Right lung (tissue), 10 donors: ENCODE measurements at places on chromosomes 3 and 15.
A peak's percentile ranks its signal among the peaks of the same experiment; 100 is the strongest.

DNA sequence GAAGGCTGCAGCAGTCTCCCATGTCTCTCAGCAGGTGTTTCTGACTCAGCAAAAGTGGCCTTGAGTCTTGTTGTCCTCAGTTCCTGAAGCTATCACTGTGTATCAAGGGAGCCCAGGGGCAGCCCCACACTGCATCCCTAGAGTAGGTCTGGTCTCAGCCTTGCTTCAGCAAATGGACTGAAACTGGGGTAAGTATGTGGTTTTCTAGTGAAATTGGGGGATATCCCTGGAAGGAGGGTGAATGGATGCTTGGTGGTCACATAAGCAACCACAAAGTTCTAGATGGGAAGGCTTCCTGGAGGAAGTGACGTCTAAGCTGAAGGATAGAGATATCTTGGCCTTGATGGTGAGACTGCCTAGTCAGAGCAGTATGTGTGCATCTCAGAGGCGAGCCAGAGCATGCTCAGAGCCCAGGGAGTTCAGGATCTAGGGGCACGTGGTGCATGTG lies 38.4 kb downstream of the TMEM158 start:
- DNase-seq, result no peak

GRCh38 chr3:158471639-158472294 lies 99.2 kb upstream of the MLF1 start:
- peak; percentile 60 for DNase-seq

- no peak for DNase-seq
Observed at GRCh38 chr3:43857361-43858293, 166.9 kb downstream of the ABHD5 start.

DNA sequence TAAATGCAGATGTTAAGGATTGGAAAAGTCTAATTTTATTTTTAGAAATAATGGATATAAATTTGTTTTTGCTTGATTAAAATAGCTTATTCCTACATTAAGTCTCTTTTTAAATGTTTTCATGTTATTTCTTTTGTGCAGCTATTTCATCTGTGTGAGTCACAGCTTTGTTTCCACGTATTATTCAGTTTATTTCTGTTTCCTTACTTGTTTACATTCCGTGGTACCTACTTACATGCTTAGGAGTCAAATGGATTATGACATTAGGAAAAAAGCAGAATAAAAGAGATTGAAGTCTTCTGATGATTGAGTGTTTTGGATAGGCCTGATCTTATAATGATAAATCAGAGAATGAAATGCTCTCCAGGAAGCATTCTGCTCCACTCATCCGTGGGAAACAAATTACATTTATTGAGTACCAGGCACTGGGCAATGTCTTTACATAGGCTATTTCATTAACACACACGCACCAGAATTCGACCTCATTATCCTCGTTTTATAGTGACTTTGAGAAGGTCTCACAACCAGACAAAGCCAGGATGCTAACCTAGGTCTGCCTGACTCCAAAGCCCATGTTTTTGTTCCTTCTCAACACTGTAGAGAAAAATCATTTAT lies 38.1 kb upstream of the RASA2 start:
- DNase-seq, result no peak

GRCh38 chr3:111237946-111238345 lies 166.3 kb downstream of the NECTIN3 start:
- no peak for DNase-seq

GRCh38 chr3:37661615-37662306 lies 199.9 kb upstream of the CTDSPL start:
- peak; percentile 53 for DNase-seq

DNA sequence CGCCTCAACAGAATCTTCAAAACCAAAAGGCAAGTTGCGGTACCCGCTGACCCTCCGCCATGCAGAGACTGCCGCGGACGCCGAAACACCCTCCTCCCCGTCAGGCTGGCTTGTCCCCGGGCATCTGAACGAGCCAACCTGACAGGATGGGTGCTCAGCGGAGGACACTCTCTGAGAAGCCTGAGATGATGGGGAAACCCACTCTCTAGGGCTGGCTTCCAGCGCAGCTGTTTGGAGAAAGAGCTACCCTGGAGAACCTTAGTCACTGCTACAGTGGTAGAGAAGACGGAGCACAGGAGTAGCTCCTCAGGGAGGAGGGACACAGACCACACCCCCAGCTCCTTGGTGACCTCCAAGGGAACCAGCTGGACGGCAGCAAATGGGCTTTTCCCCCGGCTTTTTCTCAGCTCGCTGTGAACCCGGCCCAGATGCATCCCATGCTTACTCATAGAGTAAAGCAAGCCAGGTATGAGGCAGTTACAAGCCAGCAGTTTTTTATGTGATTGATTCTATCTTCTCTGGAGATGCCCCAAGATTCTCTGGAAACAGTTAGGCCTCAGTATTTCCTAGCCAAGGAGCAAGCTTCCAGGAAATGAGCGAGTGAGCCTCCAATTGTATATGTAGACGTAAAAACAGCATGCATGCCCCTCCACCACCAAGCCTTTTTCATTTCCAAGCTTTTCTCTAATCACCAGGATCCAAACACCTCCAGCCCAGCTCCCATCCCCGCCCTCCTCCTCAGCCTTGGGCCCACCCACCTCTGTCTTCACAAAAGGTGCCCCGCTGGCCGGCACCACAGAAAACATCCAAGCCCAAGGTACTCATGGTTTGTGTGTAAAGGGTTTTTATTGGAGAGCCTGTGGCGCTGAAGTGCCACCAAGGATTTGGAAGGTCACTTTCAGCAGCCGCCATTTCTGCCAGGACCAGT lies 38.7 kb downstream of the FAM174B start:
- DNase-seq, result no peak

DNA sequence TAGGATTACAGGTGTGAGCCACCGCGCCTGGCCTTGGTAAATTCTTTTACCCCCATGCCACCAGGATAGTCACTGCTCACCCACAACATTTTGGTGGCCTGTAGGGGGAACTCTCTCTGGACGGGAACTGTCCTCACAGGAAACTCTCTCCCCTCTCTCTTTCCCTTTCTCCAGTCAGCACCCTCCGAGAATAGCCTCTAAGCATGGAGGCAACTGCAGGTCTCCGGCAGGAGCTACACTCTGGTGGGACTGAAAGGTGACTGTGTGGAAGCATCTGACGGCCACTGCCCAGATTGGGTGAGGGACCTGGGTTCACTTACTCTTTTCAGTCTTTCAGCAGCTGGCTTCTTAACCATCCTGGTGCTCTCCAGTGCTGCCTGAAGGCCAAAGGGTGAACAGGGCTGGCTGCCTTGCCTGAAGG lies 21.3 kb downstream of the TRANK1 start:
- no peak for DNase-seq

DNA sequence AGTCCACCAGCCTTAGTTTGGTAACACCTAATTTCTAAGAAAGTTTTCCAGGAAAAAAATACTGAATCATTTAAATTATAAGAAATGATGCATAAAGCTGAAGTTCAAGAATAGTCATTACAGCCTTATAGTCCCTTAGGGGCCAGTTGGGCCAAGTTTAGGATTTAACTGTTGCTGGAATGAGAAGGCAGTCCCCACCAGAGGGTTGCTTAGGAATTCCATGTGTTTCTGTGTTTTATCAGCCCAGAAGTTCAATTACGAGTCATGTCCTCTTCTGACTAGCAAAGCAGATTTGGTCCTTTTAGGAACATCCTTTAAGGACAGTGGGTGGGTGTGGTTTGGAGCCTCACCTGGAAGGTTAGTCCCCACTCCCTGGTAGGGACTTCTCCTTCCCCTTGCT lies 57.0 kb upstream of the NR2E3 start:
- DNase-seq, result no peak

- DNase-seq, result no peak
Observed at GRCh38 chr15:38260077-38260476, 7.4 kb downstream of the SPRED1 start.

DNA sequence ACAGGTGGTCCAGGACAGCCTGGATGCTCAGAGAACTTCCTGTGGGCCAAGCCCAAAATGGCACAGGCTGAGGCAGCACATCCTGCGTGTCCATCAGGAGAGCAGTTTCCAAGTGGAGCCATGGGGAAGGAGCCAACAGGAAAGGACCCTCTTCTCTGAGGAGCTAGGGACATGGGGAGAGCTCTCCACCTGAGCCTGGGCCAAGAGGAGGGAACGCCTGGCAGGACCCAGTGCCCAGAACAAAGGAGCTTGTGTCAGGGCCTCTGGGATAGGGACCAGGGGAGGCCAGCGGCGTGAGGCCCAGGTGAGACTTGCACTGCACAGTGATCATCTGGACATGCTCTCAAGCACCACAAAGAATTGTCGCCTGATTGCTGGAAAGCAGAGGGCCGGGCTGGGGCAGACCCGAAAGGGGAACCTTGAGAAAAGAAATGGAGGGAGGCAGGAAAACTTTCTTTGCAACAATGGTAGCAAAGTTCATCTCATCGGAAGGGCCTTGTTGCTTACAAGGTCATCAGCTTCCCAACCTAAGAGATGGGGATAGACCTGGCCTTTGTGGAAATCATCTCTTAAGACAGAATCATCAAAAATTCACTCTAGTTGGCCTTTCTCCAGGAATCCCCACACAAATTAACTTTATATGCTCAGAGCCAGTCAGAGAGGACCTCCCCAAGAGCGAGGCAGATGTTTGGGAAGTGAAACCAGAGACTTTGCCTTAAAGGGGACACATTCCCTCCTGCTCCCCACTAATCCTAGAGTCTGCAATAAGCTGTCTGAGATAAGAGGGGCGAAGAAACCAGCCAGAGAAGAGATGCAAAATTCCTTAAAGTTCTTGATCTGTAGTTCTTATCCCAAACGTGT lies 47.7 kb upstream of the HES1 start:
- no peak for DNase-seq

- DNase-seq, result no peak
Observed at GRCh38 chr3:196127308-196128040, 45.6 kb upstream of the TFRC start.

- DNase-seq, result no peak
Observed at GRCh38 chr15:95192923-95193322, 961.6 kb downstream of the MCTP2 start.

GRCh38 chr15:63156755-63157117 lies 541 bp downstream of the RPS27L start:
- DNase-seq, result no peak

DNA sequence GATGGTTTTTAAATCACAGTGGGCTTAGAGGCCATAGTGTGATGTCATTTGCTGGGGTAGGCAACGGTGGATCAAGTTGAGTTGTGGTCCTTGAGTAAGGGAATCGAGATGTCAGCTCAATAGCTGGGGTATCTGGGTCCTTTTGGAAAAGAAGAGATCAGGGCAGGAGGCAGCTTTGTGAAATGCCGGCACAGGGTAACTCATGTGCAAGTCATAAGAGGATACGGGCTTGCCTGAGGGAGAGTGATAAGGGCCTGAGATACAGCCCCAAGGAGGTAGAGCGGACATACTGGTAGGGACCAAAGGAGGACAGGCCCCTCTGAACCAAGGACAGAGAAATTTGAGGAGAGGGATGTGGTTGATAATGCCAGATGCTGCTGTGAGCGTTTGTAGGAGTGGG lies 4.2 kb upstream of the FAM131A start:
- DNase-seq, result no peak

DNA sequence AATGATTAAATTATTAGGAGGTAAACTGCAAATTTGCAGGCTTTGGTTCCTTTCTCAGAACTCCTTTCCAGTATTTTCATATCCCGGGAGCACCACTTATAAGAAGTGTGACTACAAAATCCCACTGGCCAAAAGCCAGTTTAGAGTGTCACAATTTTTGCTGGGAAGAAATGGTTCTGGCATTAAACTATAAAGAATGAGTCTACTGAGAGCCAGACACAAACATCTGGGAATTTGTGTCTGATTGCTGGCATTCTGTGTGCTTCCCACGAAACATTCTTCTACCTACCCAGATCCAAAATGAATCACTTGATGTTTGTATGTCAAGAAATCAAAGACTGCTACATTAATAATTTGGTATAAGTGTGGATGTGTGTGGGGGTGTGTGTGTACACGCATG lies 82.8 kb downstream of the DUT start:
- DNase-seq, result no peak

GRCh38 chr15:74391582-74392450 lies 24.4 kb upstream of the CYP11A1 start:
- DNase-seq, result no peak

DNA sequence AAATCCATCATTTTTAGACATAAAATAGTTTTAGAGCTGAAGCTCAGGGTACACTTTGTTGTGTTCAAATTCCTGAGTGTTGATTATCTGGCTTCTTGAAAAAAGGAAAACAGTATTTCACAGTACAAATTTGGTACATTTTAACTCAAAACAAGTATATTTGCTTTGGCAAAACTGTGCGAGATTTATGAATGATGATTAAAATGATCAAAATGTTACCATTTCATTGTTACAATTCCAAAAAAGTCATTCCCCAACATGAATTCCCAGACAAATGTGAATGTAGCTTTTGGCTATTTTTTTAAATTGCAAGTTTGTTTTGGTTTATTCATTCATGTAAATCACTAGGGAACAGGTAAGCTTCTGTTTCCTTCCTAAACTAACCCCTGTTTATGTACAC lies 347.4 kb upstream of the DCBLD2 start:
- DNase-seq, result no peak

DNA sequence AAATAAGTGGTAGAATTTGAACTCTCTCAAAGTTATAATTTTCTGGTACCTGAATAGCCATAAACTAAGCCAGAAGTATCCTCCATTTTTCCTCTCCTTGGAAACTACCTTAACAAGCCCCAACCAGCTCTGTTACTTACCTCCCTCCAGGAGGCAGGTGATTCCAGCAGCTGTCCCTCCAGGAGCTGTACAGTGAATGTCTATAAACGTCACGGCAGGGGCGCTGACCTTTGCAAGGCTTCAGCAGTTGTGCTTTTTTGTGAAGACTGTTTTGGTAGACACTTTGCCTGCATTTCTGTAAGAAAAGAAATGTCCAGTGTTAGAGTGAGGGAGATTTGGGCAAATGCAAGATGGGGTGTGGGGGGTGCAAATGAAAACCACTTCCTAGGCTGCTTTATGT lies 67.2 kb downstream of the LEO1 start:
- DNase-seq, result no peak

DNA sequence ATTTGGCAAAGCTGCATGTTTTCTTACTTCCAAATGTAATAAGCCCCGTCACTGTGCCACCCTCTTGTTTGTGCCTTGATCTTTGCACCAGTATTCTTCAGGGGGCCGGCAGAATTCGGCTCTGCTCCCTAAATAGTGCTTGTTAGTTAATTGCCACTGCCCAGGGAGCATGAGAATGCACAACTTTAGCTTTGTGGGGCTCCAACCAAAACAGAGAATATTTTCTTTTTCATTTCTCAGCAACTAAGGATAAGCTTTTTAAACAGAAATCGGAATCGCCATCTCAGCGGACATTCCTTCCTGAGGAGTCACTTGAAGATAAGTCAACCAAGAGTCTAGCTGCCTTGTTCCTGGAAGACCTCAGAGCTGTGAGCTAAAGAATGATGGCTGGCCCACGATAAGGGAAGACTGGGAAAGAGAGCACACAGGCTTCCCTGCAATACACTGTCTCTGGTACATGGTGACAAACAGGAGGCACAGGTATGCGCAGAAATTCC lies 106.0 kb downstream of the LRIG1 start:
- no peak for DNase-seq

GRCh38 chr3:149266736-149267135 lies 45.1 kb upstream of the CP start:
- DNase-seq, result no peak

DNA sequence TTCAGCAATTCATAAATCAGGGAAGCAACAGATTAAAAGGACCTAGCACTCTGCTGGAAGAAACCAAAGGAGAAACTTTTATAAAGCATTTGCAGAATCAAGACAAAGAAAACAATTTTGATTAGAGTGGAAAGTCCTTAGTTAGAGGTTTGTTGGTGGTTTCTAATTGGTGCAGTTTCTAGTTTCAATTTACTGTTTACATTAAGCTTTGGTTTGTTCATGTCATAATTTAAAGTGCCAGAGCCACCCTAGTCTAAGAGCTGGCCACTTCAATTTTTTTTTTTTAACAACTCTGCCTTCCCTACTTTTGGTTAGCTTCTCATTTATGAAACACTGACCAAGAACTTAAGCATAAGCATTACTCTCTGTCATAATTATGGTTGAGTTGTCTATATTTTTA lies 1428.2 kb upstream of the GBE1 start:
- DNase-seq, result no peak
